ENCODE measurements at places on chromosomes 7 and 10. TPM values are rescaled to one million over a fixed set of nuclear protein-coding genes. Genes with fewer than 3 reads are reported as not detected.

DNA sequence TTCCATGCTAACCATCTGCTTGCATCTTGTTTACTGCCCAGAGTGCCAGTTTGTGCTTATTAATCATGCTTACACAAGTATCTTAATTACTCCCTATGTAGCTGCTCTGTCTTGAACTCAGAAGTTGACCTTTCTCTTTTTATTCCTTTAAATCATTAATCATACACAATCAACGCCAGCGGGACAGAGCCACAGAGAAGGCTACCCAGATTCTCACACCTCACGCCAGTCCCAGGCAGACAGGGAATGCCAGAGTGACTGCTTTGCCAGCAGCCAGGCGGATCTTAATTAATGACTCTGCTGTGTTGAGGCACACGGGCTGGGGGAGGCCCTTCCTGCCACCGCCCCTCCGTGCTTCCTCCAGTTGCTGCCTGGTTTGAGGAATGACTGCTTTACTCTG lies 229.4 kb downstream of the LRMDA start:
- DNase-seq = no peak

DNA sequence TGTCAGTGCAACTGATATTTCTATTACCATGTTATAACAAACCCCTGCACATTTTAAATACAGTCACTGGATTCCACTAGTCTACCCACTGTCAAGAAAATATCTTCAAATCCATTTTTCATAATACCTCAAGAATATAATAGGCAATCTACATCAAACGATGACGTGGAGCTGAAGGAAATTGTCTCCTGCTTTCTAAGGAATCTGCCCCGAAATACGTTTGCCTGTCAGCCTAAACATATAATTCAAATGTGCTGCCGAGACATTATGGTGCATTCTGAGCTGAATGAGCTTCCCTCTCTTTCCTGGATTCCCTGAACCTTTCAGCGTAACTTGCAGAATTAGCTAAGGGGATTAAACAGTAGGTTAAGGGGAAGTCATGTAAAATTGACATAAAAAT lies 306.8 kb downstream of the SORCS1 start:
- DNase-seq = no peak

- DNase-seq = no peak
Observed at GRCh38 chr7:154480817-154481216, 428.6 kb downstream of the DPP6 start.

GRCh38 chr7:5582532-5582935 lies 158.9 kb upstream of the TNRC18 start:
- no peak for DNase-seq

- DNase-seq = peak; percentile 62
Observed at GRCh38 chr10:35640951-35641675, 983 bp downstream of the FZD8 start.

DNA sequence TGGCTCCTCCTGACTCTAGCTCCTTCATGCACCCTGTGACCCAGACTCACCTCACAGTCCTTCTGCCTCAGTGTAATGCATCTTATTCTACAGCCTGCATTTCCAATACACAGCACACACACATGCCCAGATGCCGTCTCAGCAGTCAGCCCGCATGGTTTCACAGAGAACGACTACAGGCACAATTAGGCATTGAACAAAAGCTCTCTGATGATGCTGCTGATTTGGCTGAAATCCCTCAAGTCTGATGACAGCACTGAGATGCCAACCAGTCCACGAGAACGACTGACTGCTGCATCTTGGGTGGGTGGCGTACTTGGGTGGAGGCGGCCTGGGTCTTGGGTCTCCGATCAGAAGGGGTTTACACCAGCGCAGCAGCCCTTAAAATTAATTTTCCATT lies 200.4 kb downstream of the TAX1BP1 start:
- DNase-seq = no peak

DNA sequence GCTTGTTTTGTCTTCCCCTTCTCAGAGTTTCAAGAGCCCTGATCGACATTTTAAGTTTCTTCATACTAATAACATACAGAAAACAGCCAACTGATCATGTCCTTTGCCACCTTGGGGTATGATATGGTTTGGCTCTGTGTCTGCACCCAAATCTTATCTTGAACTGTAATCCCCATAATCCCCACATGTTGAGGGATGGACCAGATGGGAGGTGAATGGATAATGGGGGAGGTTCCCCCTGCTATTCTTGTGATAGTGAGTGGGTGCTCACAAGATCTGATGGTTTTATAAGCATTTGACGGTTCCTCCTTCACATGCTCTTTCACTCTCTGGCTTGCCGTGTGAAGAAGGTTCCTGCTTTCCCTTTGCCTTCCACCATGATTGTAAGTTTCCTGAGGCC lies 190.3 kb downstream of the CHCHD3 start:
- DNase-seq = no peak

DNA sequence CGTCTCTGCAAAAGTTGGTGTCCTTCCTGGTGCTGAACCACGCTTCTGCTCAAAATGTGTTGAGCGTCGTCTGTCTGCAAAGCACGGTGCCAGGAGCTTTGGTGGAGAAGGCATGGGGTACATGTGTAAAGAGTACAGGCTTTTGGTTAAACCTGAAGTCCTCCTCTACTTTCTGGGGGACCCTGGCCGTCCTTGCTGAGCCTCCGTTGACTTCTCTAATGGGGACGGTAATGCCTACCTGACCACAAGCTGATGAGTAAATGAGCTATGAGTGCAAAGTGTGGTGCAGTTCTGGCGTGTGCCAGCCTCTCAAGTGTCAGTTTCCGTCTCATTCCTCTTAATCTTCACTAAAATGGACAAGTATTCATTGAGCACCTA lies 527 bp upstream of the HERPUD2 start:
- no peak for DNase-seq

DNA sequence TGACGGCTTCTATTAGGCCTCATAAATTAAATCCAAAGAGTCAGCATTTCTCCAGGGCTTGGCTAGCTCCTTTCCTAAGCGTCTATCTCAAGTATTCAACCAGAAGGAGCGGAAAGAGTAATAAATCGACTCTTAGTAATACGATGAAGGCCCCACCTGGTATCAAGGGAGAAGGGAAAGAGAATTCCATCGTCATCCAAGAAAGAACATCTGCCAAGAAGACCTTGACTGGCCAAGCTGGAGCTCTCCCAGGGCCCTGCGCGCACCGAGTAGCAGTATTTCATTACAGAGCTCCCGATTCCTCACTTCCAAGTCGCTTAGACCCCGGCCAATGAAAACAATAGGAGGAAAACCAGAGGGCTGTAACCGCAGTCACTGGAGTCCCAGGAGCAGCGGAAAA lies 178.0 kb upstream of the FRMD4A start:
- DNase-seq = no peak

- no peak for DNase-seq
Observed at GRCh38 chr10:77168161-77168560, 469.4 kb downstream of the KCNMA1 start.

DNA sequence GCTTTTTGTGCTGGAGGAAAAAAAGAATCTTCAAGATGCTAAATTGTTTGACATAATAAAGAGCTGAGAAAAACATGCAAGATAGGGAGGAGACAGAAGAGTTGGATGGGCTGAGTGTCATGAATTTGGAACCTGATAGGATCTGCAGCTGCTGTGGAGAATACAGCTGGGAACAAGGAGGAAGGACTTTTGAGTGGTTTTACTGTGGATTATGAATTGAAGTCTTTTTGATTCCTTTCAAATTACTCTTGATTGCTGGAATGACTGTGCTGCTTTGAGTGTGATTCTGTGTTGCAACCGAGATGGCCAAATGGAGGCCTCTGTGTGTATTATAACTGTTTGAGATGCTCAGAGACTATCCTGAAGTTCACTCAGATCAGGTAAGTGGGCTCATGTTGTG lies 4.0 kb downstream of the EFCAB10 start:
- DNase-seq = no peak

GRCh38 chr10:21509341-21510240 lies 15.9 kb downstream of the SKIDA1 start:
- no peak for DNase-seq

GRCh38 chr10:63713191-63714144 lies 192.3 kb downstream of the REEP3 start:
- DNase-seq = peak; percentile 23

GRCh38 chr7:112236597-112236996 lies 30.1 kb downstream of the ZNF277 start:
- no peak for DNase-seq

GRCh38 chr10:126893206-126893605 lies 12.0 kb upstream of the DOCK1 start:
- DNase-seq = no peak

DNA sequence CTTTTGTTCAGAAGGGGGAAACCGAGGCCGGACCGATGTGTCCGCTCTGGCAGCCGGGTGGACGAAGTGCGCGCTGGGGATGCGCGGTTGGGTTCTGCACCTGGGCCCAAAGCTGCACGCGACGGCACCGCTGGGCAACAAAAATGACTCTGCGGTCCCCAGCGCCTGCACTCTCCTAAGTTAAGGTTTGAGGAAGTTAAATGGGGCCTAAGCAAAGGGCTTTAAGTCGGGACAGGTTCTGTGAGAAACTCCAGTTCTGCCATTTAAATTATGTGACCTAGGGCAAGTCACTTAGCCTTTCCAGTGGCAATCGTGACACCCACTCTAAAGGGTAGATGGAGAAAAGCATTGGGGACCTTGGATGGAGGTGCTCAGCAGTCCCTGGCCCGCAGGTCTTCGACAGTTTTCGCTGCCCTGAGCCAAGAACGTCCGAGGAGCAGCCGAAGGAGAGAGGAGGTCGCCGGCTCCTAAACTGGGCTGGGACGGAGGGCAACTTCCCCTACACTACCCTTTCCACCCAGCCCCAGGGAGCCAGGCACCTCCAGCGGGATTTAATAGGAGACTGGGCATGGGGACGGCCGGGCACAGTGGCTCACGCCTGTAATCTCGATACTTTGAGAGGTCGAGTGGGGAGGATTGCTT lies 534 bp upstream of the ACBD5 start:
- peak; percentile 12 for DNase-seq

DNA sequence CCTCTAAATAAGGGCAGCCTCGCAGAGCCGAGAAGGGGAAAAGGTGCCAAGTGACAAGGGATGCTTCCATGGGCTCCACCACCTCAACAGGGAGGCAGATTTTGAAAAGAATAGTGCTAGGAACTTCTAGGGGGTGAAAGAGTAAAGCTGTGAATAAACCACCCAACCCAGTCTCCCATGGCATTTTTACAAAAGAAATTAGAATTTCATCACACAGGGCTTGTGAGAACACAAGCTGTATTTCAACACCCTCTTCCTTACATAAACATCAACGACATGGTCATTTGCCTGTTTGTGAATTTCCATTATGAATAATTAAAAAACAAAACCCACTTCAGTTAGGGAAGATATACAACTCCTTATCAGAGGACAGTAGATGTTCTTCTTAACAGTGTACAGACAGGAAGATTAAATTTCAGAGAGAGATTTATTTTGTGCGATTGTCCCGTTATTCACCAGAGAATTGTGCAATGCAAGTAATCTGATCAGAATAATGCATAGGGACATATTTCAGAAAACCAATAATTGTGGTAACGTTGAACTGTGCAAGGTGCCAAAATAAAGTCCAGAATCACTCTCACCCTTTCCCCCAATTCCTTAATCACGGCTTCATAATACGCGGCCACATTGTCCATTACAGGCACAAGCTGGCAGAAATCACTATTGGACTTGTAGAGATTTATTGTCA lies 207.8 kb upstream of the MGMT start:
- no peak for DNase-seq

- no peak for DNase-seq
Observed at GRCh38 chr10:61140765-61141392, 196.9 kb upstream of the RHOBTB1 start.

GRCh38 chr10:23157239-23157681 lies 34.9 kb upstream of the PTF1A start:
- DNase-seq = no peak

GRCh38 chr10:42956045-42956444 lies 120.8 kb upstream of the RET start:
- no peak for DNase-seq

GRCh38 chr7:46881507-46882127 lies 700.3 kb downstream of the TNS3 start:
- DNase-seq = no peak

DNA sequence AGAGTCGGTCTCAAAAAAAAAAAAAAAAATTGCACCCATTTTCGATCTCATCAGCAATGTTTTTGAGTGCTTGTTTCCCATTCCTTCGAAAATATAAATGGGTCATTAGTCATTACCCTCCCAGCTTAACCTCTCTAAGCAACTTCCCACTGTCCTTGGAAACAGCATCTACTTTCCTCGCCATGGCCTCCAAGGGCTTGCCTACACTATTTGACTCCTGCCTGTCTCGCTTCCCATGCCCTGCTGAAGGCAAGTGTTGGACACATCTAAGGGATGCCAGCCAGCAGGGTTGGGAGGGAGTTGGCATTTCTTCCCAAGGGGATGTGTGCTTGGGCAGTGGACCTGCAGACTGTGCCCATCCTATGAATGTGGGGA lies 12.7 kb upstream of the RHBDD2 start:
- DNase-seq = no peak

DNA sequence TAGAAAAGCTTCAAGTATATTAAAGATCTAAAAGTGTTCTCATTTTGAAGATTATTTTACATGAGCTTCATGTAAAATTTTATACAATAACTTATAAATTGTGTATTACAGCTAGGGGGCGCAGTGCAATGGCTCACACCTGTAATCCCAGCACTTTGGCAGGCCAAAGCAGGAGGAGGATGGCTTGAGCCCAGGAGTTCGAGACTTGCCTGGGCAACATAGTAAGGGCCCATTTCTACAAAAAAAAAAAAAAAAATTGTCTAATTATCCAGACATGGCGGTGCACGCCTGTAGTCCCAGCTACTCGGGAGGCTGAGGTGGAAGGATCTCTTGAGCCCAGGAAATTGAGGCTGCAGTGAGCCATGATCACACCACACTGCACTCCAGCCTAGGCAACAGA lies 16.6 kb downstream of the ACBD5 start:
- DNase-seq = peak; percentile 5

- DNase-seq = no peak
Observed at GRCh38 chr7:130703851-130704250, 17.5 kb upstream of the TSGA13 start.

DNA sequence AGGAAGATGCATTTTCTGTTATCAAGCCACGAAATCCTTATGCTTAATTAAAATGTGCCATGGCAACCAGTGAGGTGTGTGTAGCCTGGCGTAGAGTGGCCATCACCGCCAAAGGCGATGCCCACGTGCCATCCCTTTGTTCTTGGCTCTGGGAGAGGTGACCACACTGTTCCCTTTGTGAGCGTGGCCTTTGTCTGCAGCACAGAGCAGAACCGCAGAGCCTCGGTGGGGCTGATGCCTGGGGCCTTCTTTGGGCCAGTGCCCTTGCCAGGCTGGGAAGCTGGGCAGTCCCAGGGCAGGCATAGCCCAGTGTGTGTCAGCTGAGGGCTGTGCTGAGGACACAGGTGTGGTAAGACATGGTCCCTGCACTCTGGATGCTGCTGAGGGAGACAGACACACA lies 48.3 kb downstream of the BUB3 start:
- no peak for DNase-seq

GRCh38 chr10:112706577-112706976 lies 243.5 kb upstream of the TCF7L2 start:
- DNase-seq = no peak

- no peak for DNase-seq
Observed at GRCh38 chr10:86176850-86177536, 189.6 kb downstream of the GRID1 start.

- DNase-seq = no peak
Observed at GRCh38 chr7:45187089-45187945, 29.7 kb downstream of the RAMP3 start.

The NKX1-2 gene
- total RNA-seq = not detected

The TRIL gene
- 61.5 TPM for total RNA-seq

The SFTPA2 gene
- not detected for total RNA-seq

The ATG9B gene
- total RNA-seq = 8.0 TPM

The ACTR1A gene
- 139 TPM for total RNA-seq

The ARHGAP12 gene
- 33.2 TPM for total RNA-seq

The SEMA3C gene
- total RNA-seq = 36.6 TPM

The C10orf67 gene
- 0.33 TPM for total RNA-seq
